Activated naive CD4-positive, alpha-beta T cell treated with anti-CD3 and anti-CD28 coated beads for 36 hours (primary cell): ENCODE measurements at places on chromosomes 3 and 15.
A peak's percentile ranks its signal among the peaks of the same experiment; 100 is the strongest.

DNA sequence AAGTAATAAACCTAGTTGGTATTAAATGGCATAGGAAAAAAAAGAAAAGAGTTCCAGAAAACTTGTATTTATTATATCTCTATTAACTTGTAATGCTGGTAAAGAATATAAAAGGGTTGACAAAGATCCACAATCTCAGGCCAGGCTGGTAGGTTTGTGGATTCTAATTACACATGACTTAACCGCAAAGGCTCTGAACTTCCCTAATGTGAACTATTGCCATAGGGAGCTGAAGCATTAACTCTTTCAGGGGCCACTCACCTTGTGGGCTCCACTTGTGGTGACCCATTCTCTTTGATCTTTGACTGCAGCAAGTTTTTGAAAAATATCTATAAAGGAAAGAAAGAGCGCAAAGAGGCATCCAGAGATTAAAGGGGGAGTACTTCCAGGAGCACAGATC lies 58.5 kb downstream of the NEK10 start:
- no peak for DNase-seq

- no peak for DNase-seq
These were observed 807.1 kb downstream of the EDEM1 start for GRCh38 chr3:5994651-5995050.

DNA sequence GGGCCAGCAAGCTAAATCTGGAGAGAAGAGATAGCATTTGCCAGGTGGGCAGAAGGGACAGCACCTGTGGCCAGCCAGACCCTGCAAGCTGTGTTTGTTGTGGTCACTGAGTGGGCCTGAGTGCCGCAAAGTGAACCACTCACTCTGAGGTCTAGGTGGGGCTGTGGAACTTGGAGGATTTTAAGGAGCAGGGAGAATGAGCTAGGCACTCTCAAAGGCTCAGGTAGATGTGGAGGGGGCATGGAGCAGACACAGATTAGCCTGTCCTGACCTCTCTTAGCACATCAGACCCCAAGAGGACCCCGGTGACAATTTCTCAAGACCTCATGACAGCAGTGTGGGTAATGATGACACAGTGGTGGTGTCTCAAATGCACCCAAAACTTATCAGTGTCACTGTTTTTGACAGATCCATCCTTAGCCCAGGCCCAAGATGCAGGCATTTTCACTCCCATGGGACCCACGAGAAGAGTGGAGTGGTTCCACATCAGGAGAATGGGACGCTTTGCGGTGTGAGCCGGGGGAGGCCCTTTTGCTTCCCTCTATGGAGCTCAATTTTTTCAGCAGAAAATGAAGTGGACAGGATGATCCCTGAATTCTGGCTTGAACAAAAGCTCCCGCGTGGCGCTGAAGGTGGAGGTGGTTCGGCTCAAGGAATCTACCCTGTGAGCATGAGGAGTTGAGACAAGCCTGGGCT lies 43.8 kb upstream of the TLE3 start:
- peak; percentile 16 for DNase-seq

DNA sequence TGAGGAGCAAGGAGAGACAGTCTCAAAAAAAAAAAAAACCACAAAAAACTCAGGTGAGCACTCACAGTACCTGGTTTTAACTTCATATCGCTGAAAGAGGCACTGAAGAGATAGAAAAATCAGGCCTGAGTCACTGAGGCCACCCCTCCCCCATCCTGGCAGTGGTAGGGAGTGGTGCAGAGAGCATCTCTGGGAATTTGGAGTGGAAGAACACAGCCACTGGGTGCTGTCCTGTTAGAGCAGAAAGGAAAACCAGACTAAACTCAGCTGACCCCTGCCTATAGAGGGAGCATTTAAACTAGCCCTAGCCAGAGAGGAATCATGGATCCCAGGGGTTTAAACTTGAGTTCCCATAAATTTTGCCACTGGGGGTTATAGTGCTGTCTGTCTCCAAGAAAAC lies 22.2 kb upstream of the DNAJC13 start:
- no peak for DNase-seq

GRCh38 chr15:60821462-60822061 lies 342.6 kb upstream of the ICE2 start:
- no peak for DNase-seq

- DNase-seq: peak; percentile 80
These were observed 36.7 kb downstream of the SMAD3 start for GRCh38 chr15:67101911-67102598.

DNA sequence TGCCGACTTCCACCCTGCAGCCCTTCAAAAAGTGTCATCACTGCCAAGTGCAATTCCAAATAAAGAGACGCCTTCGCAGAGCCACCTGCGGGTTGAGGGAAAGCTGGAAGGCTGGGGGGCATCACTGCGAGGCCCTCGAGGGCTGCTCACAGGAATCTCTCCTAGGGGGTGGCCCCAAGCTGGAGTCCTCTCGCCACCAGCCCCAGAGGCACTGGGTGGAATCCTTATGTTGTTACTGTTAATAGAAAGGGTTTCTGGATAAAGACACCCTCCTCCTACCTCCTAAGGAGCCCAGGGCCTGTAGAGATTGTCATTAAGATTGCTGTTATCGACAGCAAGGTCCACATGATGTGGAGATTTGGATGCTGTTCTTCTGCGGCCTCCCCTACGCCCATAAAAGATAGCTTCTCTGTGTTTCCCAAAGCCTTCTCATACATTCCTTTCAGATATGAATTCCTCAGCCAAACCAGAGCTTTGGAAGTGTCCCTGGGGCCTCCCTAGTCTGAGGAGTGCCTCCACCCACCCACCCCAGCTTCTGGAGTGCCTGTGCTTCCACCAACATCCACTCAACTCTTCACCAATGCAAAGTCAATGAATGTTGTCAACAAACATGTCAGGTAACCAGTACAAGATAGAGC lies 512.7 kb downstream of the SHQ1 start:
- DNase-seq: no peak

- no peak for DNase-seq
These were observed 73.0 kb upstream of the GAP43 start for GRCh38 chr3:115550285-115550761.

DNA sequence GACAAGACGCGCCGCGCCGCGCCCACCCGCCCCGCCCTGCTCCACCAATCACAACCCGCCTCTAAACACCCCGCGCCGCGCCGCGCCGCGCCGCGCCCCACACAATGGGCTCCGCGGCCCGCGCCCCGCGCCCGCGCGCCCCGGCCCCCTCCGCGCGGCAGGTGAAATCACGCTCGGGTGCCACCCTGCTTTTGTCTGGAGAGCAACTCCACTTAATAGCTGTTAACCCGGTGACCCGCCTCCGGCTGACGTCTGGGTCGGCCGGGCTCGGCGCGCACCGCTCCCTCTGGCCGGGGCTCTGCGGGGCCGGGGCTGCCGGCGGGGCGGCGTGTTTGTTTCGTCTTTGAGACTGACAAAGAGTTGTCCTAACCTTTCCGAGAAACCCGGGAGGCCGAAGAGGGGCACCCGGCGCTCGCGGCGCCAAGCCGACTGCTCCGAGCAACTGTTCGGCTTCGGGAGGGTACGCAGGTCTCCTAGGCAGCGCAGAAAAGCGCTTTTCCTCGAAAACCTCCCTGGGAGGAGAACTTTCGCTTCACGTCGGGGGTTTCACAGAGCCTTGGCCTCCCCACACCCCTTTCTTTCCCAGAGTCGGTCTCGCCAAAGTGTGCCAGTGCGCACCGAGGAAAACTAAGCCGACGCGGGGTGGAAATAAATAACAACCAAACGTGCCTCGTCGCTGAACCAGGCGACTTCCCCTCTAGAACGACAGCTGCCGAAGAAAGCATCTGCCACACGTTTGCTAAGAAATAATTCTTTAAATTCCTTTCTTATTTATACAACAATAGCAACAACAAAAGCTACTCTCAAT lies 518.4 kb downstream of the FOXP1 start:
- DNase-seq: peak; percentile 56

GRCh38 chr15:67361100-67361499 lies 106.5 kb downstream of the IQCH start:
- no peak for DNase-seq

DNA sequence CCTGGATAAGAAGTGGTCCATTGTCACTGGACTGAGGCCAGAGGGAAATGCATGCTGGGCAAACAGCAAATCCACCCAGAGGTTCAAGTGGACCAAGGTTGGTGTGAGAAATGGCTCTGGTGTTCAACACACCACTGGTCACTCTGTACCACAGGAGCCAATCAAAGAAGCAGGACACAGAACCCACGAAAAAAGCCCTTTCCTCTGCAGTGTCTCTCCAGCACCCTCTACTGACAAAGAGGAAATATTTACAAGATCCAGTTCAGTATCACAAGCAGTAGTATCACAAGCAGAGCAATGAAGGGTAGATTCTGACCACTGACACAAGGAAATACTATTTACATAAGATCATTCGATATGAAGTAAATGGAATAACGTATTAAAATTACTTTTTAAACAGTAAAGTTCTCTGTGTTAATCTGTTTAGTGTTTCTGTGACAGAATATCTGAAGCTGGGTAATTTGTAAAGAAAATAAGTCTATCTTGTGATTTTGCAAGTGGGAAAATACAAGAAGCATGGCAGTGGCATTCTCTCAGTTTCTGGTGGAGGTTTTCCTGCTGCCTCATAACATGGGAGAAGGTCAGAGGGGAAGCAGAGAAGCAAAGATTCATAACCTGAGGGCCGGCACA lies 390.7 kb downstream of the EFHB start:
- no peak for DNase-seq

- no peak for DNase-seq
These were observed 9.5 kb downstream of the RPSA start for GRCh38 chr3:39415983-39416382.

DNA sequence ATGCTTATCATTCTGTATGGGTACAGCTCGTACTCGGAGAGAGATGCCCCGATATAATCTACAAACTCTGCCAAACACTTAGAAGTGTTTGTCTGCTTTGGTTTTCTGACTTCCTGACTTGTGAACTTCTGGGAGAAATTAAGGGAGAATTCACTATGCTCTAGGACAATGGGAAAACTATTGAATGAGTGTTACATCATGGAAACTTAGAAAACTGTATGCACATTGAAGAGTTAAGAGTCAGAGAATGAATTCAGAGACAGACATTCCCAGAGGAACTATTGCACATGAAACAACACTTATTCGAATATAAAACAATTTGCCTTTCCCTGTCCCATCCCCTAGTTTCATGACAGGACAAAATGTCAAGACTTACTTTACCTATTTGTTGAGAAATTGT lies 57.8 kb downstream of the DTWD1 start:
- DNase-seq: no peak

- DNase-seq: no peak
These were observed 114.0 kb downstream of the FOXB1 start for GRCh38 chr15:60118146-60118545.

GRCh38 chr3:106119614-106120082 lies 250.8 kb upstream of the CBLB start:
- peak; percentile 57 for DNase-seq

GRCh38 chr15:52013151-52013791 lies 5.7 kb upstream of the MAPK6 start:
- DNase-seq: no peak

DNA sequence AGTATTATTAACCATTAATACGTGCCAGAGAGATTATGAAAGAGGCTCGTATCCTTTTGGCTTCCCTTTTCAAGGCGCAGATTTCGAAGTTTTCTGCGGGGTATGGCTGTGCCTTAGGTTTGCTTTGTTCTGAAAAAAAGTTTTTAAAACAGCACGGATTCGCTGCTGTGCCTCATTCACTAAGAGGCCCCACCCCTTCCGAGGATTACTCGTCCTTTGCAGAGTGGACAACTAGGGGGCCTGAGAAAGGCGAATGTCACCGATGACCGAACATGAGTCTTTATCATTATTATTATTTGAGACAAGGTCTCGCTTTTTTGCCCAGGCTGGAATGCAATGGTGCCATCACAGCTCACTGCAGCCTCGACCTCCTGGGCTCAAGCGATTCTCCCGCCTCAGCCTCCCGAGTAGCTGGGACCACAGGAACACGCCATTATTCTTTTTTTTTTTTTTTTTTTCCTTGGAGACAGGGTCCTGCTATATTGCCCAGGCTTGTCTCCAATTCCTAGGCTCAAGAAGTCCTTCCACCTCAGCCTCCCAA lies 684 bp upstream of the RPS27L start:
- DNase-seq: peak; percentile 51

DNA sequence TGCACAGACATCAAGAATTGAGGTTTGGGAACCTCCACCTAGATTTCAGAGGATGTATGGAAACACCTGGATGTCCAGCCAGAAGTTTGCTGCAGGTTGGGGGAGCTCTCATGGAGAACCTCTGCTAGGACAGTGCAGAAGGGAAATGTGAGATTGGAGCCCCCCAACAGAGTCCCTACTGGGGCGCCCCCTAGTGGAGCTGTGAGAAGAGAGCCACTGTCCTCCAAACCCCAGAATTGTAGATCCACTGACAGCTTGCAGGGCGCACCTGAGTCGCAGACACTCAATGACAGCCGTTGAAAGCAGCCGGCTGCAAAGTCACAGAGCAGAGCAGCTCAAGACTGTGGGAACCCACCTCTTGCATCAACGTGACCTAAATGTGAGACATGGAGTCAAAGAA lies 34.6 kb upstream of the EPHA6 start:
- no peak for DNase-seq

DNA sequence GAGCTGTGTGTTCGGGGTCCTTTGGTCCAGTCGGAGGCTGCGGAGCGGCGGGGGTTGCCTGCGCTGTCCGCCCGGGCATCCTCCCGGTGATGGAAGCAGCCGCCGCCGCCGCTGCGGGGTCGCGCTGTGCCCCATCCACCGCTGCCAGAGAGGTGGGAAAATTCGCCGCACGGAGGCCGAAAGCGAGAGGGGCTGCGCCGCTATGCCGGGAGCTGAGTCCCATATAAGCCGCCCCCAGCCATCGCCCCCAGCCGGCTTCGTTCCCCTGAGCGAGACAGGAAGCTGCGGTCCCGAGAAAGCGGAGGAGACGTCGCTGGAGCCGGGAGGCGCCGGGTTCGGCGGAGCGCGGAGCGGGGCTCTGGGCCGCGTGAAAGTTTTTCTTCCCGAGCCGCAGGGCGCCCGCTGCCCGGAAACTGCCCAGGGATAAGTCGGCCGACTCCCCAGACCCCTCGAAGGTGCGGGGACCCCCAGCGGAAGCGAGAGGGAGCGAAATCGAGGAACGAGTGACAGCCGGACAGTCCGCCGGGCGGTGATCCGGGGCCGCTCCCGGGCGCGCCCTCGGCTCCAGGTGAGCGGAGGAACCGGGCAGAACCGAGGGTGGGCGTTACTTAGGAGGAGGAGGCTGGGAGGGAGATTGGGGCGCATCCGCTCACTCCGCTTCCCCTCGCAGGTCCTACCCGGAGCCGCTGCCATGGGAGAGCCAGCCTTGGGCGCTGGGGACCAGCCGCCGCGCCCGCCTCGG lies 574 bp downstream of the CHST2 start:
- DNase-seq: peak; percentile 48
